Activated naive CD4-positive, alpha-beta T cell treated with anti-CD3 and anti-CD28 coated beads, Interleukin-2, amount 50 U/mL, for 72 hours (primary cell): ENCODE measurements at places on chromosomes 12 and 14.

- DNase-seq = no peak
These were observed 46.0 kb downstream of the PAH start for GRCh38 chr12:102871014-102871413.

DNA sequence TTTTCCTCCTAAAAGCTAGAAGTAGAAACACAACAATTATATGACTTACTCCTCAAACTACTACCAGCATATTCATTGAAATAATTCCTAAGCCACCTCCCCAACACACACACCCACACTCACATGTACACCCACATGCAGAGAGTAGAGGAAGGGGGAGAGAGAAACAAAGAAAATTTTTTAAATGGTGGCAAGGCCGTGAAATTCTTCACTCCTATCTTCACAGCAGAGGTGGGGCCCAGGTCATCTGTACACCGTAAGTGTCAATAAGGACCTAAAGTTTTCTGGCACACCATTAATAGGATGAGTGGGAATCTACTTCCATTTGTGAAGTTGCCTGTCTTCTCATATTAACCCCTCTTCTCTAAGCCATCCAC, 73.9 kb upstream of the EGLN3 start:
- DNase-seq = no peak

- DNase-seq = no peak
These were observed 85.4 kb upstream of the ETV6 start for GRCh38 chr12:11563785-11564739.

- DNase-seq = no peak
These were observed 271.0 kb upstream of the RTL1 start for GRCh38 chr14:101174522-101174838.

GRCh38 chr12:76402259-76402658, 54.0 kb upstream of the BBS10 start:
- no peak for DNase-seq

- DNase-seq = no peak
These were observed 613.8 kb downstream of the KCNH5 start for GRCh38 chr14:62431496-62431895.

- DNase-seq = no peak
These were observed 1127.6 kb upstream of the SEL1L start for GRCh38 chr14:82661258-82661657.

DNA sequence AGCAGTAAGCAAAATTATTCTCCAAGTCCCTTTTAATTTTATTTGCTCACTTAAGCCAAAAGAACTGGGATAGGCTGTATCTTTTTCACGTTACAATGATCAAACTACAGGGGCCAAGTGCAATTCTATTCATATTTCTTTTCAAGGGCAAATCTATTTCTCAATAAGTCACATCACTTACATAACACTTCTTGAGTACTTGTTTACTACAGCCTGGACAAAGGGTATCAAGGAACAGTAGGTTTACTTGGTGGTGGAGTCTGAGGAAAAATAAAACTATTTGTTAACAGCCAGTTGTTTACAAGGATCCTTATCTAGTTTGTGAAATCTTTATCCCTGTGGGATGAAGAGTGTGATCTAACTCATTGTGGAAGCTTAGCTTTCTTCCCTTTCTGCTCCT, 72.1 kb downstream of the PDE3A start:
- DNase-seq = no peak

GRCh38 chr12:23944067-23944466, 5.4 kb downstream of the SOX5 start:
- DNase-seq = no peak

GRCh38 chr12:121724925-121725324, 12.4 kb downstream of the TMEM120B start:
- DNase-seq = no peak

DNA sequence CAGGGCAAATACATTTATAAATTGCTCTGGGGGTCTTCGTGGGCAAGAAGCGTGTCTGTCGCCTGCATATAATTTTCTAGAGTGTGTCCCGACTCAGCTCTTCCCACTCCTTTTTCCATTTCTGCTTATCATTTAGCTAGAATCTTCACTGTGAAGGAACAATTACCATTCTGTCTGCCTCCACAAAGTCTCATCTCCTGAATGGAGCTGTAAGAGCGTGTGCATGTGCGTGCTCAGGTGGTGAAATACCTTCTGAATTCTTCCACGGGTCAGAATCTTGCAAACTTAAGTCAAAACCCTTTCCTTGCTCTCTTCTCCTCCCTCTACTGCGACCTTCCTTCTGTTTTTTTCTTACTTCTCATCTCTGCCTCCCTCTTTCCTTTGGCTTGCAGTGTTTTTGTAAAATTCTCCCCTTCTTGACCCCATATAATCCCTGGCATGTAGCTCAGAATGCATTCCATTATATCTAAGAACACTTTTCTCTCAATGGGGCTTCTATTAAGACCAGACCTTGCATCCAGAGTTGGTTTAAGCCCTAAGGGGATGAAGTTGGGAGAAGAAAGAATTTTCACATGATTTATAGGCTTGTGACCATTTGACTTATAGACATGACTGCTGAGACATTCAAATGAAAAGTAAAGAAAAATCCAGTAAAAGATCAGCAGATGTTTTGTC, 25.0 kb upstream of the GSG1 start:
- no peak for DNase-seq

- peak; percentile 19 for DNase-seq
These were observed 276.3 kb upstream of the FAR2 start for GRCh38 chr12:28872654-28873268.

- DNase-seq = peak; percentile 81
These were observed 8.1 kb downstream of the LRRC43 start for GRCh38 chr12:122190842-122191668.

GRCh38 chr12:127174881-127175280, 1092.1 kb upstream of the TMEM132C start:
- DNase-seq = no peak

- no peak for DNase-seq
These were observed 146.4 kb upstream of the ARHGAP5 start for GRCh38 chr14:31930493-31931240.

- DNase-seq = no peak
These were observed 17.1 kb upstream of the TSPAN11 start for GRCh38 chr12:30909349-30910037.

DNA sequence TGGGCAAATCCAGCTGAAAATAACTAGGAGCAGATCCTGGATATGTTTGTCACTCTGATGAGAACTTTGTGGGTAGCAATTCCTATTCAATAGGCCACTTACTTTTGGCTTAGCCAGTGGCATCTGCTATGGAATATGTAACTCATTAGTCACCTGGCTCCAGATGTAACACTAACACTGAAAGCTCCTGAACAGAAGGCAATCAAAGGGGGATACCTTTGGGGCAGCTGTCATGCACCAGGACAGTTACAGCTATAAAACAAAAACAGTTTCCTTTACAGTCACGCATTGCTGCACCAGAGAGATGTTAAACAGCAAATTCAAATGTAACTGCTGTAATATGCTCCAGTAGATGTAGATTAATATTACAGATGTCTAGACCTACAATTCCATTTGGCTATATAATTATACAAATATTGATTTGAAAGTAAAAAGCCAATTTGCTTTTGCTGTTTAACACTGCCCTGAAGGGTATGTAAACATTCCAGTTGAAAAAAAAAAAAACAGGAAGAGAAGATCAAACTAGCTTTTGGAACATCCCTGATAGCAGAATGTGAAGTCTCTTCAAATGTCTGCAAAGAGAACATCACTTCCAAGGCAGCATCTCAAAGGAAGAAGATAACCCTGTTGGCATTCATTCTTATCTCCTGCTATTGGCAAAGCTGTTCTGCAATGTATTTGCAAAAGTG, 18.4 kb downstream of the RACGAP1 start:
- no peak for DNase-seq

- DNase-seq = no peak
These were observed 862 bp downstream of the CRIP2 start for GRCh38 chr14:105475269-105476096.

DNA sequence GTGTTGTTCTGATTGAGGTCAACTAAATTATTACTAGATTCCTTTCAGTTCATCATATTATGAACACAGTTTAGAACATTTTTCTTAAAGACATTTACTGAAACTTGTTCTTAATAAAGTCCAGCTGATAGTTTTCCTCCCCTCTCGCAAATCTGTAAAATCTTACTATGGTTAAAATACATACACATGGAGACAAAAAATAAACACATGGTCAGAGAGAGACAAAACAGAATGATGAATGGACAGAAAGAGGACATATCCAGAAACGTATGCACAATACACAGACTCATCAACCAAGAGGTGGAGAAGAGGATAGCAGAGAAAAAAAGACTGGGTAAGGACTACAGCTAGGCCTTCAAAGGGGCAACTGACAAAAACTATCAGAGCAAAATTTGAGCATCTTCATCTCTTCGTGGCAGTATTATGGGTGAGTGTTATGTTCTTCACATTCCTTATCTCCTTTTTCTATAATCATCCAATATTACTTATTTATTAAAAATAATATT, 38.4 kb downstream of the EEA1 start:
- no peak for DNase-seq

DNA sequence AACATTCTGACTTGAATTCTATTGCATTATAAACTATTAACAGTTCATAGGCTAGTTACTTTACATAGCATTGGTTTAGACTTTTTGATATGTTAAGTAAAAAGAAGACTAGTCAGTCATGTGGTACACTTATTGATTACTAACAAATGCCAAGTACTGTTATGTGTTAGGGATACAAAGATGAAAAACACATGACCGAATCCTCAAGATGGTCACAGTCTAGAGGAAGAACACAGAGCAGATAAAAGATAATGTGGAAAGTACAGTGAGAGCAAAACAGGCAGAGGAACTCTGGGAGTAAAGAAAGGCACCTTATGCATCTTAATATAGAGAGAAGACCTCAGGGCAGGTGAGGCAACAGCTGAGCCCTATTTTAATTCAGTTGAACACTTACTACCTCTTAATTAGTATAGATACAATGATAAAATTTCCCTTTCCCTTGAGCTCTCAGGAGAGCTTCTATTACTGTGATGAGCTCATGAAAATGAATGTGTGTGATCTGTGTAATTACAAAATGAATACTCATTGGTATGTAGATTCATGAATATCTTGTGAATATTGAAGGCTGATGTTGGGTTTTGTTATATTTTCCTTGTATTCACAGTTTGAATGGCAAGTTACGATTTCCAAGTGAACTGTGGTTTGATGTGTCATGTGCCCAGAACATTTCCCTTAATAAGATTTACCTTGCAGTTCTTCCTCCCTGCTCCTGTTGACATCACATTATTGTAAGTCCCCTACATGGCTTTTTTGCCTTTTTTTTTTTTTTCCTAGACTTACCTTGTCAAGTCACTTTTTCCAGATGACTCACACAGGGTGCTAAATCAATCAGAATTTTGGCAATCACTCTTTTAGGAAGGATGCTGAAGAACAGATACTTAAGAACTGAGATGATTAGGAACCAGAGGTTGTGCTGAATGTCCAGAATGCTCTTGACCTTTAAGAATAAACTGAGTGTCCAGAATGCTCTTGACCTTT, 29.5 kb upstream of the MSRB3 start:
- no peak for DNase-seq

GRCh38 chr12:53955036-53955775, 503 bp downstream of the HOXC12 start:
- no peak for DNase-seq

GRCh38 chr12:442235-442884, 17.4 kb upstream of the B4GALNT3 start:
- DNase-seq = no peak

DNA sequence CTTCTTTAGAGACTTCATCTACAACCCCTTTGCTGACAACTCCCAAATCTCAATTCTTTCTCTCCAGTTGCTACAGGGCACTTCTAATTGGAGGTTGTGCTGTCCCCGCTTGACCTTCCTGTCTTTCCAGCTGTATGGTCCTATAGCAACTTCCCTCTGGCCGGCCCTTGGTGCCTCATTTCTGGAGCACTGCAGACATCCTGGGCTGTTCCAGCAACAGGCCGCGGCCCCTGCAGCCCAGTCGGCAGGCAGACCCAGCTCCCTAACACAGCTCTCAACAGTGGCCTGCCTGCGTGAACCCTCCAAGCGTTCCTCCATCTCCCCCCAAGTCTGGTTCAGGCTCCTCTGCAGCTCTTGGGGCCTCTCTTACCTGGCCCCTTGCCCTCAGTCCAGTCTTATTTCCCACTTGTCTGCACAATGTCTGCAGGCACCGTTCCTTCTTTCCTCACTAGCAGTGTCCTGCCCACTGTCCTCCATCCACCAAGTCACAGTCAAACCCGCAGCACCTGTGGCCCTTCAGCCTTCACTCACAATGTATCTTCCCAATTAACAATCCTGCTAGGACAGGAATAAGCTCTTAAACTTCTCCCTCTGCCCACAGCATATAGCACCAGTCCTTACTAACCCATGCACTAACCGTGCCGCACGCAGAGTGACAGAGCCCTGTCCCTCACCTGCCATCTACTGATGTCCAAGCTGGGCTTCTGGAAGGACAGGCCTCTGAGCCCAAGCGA, 1.6 kb upstream of the EML1 start:
- no peak for DNase-seq

DNA sequence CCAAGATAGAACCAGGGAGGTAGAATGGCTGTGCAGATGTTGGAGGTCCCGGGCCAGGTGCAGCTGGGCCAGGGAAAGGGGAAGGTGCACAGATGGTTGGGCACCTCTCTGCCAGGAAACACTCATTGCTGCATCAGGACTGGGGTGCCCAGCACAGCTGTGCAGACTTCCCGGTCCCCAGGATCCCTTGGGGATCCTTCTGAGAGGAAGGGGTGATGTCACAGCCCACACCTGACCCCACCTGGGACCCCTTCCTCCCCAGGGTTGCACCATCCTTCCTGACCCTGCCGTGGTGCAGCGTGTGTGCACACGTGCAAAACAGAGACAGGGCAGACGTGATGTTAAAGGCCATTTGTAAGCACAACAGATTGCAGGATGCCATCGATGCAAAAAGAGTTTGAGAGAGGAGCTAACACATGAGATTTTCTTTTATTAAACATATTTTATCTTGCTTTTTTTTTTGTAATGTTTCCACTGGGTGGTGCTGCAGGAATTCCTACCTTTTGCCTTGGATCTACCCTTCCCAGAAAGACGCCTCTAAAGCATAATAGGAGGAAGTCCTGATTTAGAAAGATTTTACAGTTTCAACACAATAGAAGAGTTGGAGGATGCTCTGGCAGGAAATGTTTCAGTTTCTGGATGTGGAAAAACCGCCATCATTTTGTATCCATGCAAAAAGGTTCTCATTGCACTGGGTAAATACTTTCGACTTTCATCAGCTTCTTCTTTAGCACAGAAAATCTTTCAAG, 14.8 kb downstream of the ELK3 start:
- DNase-seq = peak; percentile 41
